ENCODE measurements at places on chromosomes 2 and 18.

DNA sequence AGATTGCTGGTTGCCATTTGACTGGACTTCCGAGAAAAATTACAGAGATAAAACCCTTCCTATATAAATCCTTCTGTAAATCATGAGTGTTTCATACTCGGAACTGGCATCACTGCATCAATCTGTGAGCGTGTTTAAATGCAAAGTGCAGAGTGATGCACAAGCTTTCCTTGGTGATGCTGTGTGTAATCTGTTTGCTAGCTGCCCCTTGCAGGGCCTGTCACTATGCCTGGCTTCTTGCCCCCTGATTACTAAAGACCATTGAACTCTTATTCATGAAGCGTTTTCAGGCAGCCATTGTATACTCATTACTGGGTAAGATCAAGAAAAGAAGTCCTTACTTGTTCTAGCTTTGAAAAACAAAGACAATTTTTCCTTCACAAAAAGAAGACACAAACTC lies 266.9 kb upstream of the FANCL start:
- DNase-seq = no peak

DNA sequence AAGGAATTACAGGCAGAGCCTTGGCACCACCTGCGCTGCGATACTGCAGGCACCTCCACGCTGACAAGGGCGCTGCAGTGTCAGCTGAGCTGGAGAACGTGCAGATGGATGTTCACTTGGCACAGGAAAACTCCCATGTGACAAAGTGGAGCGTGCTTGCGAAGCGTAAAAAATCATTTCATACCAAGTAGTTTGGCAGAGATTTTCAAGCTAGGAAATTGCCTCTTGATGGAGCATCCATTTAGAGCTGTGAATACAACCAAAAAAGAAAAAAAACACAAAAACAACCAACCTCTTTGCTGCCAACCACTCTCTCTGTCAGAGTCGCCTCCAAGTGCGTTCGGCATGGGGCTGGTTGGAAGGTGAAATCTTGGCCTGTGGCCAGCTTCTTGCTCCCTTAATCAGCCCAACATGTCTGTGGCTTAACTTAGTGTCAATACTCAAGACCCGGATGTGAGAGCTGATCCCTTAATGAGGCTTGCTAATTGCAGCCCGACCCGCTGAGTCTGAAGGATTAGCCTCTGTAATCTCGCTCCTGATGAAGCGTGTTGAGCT lies 38.1 kb downstream of the ACOXL start:
- DNase-seq = no peak

- DNase-seq = no peak
These were observed 141.0 kb downstream of the CMPK2 start for GRCh38 chr2:6724605-6725140.

GRCh38 chr18:57666818-57667497 lies 45.3 kb upstream of the NARS1 start:
- DNase-seq = no peak

- no peak for DNase-seq
These were observed 76.0 kb upstream of the CTDP1 start for GRCh38 chr18:79603321-79604204.

DNA sequence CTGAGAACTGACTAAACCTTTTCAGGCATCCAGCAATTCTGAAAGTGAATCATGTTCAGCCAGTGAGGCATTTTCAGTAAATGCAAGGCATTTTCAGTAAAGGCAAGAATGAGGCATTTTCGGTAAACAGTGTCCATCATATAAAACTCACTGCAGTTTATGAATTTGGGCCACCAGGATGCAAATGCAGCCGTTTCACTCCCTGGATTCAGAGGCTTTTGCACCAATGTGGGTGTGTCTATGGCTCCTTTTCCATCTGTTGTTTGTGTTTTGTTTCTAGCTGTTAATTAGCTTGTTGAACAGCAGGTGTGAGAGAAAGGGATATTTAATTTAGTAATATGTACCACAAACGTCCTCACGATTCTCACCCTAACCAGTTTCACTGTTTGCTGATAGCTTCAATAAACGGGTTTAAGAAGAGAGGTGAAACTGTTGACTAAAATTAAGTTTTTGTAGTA lies 116.3 kb upstream of the PGAP1 start:
- DNase-seq = no peak

GRCh38 chr2:184743096-184743495 lies 144.8 kb downstream of the ZNF804A start:
- DNase-seq = no peak

- DNase-seq = no peak
These were observed 26.2 kb upstream of the MGAT5 start for GRCh38 chr2:134227666-134228065.

DNA sequence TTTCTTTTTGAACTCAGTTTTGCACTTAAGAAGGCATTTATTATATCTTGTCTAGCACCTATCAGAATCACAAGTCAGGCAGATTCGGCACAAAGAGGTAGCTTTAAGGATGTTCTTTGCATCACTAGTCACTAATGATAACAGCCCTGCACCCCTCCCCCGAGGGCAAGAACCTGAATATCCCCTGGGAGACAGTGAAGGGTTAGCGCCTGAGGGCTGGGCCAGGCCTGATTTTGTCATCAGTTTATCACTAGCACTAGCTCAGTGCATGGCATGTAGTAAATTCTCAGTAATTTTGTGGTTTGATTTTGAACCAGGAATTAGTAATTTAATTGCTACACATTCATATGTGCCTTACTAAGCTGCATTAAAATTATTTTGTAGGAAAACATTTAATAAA lies 23.9 kb upstream of the HS6ST1 start:
- no peak for DNase-seq

- DNase-seq = no peak
These were observed 132.8 kb upstream of the KLHL14 start for GRCh38 chr18:32905651-32906050.

GRCh38 chr2:239523954-239524330 lies 123.1 kb upstream of the HDAC4 start:
- DNase-seq = no peak

- DNase-seq = no peak
These were observed 13.8 kb downstream of the MAPK4 start for GRCh38 chr18:50573679-50574078.

GRCh38 chr2:219228041-219228910 lies 1.2 kb downstream of the ATG9A start:
- DNase-seq = no peak

DNA sequence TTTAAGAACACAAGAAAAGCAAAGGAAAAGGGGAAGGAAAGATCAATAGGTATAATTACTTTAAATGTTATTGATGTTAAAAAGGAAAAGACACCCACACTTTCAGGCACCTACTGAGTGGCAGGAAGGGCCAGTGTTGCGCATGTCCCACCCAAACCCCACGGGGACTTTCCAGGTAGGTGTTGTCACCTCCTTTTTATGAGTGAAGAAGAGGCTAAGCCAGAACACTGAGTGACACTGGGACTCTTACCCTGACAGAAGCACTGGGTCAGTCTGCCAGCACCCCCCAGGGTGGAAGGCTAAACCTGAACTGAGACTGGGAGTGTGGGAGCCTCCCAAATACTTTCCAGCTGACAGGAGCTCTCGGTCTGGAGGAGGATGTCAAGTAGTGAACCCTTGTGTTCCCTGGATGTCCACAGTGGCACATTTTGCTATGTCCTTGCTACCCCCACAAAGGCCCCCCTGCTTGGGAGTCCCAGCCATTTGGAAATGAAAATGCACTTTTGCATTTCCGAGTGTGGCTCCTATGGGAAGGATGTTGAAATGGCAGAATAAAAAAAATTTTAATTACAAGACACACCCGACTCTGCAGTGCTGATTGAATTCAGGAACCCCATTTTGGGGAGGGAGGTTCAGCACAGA lies 90.9 kb upstream of the SMAD2 start:
- DNase-seq = no peak

DNA sequence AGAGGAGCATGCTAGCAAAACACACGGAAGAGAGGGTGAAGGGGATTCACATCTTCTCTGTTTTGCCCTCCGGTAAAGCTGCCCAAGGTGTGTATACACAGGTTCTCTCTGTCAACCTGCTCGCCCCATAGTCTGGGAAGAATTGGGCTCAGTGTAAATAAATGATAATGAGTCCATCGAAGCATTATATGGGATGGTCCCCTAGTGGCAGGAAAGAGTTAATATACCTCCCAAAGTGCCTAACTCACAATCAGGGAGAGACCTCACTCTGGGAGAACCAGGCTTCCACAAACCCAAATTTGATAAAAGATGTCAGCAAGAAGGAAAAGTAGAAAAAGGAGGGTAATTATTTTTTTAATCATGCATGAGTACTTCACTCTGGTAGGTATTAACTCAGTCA lies 262.2 kb upstream of the ZNF521 start:
- DNase-seq = no peak

DNA sequence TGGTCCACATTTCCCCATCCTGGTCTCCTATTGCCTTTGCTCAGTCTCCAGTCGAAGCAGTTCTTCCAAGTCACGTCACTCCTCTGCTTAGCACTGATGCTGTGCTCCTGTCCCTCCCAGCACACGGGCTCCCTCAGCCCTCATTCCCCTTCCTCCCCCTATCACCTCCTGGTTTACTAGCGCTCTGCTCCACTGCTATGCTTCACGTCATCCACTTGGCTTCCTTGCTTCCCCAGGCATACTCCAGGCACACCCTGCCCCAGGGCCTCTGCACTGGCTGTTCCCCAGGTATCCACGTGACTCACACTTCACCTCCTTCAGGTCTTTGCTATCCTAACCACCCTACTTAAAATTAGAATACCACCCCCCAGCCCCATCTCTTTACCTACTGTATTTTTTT lies 269.3 kb downstream of the GLI2 start:
- DNase-seq = no peak

GRCh38 chr18:2281523-2282199 lies 289.6 kb downstream of the METTL4 start:
- no peak for DNase-seq

GRCh38 chr2:28624793-28625701 lies 126.6 kb upstream of the PPP1CB start:
- no peak for DNase-seq

DNA sequence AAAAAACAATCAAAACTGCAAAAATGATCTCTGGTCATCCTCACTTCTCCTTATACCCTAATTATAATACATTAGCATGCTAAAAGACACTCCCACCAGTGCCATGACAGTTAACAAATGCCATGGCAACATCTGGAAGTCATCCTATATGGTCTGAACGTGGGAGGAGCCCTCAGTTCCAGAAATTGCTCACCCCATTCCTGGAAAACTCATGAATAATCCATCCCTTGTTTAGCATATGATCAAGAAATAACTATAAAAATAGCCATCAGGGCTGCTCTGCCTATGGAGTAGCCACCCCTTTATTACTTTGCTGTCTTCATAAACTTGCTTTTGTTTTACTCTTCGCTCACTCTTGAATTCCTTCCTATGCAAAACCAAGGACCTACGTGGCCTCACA lies 5.7 kb upstream of the C2orf80 start:
- no peak for DNase-seq

DNA sequence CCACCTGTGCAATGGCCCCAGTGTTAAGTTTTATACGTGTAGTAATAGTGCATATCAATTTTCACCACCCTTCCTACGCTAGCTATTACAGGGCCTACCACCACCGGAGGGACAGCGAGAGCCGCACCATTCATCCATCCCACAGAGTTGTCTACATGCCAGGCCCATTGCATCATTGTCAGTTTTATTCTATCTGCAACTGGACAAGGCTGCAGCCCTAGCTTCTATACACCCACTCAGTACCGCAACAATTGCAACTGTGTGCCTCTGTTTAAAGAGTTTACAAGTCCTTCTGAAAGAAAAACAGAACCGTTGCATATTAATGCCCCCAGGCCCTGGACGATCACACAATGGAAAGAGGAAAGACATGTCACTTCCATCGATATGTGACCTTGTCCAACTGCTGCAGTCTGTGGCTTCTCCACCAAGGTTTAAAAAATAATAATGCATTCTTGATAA lies 58.6 kb downstream of the ZEB2 start:
- no peak for DNase-seq
